GM03348 (cell line): ENCODE measurements at places on chromosomes 11 and 22.

- no peak for DNase-seq
These were observed 52.3 kb upstream of the CCDC188 start for GRCh38 chr22:20203142-20203551.

DNA sequence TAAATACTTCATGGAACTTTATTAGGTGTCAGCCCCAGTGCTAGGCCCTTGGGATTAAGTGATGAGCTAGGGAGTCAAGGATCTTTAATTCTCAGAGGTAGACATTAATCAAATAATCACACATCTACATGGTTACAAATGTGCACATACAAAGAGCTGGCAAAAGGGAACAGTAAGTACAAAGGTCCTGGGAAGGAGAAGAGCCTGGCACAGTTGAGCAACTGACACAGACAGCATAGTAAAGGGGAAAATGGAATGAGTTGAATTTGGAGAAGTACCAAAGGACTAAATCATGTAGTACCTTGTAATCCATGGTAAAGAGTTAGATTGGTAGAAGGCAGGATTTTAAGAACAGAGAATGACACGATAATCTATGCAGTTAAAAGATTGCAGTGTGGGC lies 116.3 kb downstream of the APIP start:
- DNase-seq = no peak

- no peak for DNase-seq
These were observed 33.3 kb downstream of the CD6 start for GRCh38 chr11:61004761-61005181.

GRCh38 chr11:20594274-20595061 lies 4.9 kb upstream of the SLC6A5 start:
- DNase-seq = no peak

- DNase-seq = no peak
These were observed 1298.0 kb upstream of the RAG2 start for GRCh38 chr11:37896016-37896415.

GRCh38 chr11:70716986-70717775 lies 318.9 kb downstream of the CTTN start:
- no peak for DNase-seq
